ENCODE measurements at places on chromosomes 3 and 15.

- DNase-seq, result no peak
Measured at GRCh38 chr3:85801955-85802354, 843.2 kb downstream of the CADM2 start.

- peak; percentile 1 for DNase-seq
Measured at GRCh38 chr15:44501768-44502366, 35.1 kb upstream of the EIF3J start.

GRCh38 chr3:160660902-160661301 lies 16.1 kb upstream of the ARL14 start:
- DNase-seq, result no peak

DNA sequence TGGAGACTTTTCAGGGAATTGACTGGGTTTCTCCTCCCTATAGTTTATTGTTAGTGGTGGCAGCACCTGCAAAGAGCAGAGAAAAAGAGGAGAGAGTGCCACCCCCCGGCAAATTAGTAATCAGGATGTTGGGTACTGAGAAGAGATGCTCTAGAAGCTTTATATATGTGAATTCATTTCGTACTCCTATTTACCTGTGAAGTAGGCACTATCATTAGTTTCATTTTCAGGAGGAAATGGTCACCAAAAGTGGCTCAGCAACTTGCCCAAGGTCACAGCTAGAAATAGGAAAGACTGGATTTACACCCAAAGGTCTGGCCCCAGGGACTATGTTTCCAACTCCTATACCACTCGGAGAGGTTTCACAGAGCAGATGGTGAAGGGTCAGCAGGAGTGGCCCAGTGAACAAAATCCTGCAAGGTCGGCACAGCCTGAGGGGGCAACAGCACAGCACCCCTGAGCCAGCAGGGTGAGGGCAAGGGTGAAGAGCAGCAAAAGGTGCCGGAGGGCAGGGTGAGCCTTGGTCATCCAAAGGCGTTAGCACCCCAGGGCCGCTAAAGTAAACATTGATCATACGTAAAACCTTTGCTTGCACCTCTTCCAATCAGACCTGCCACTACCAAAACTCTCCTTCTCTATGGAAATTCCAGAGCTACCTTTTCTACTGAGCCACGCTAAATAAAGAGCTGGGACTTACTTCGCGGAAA lies 23.6 kb downstream of the VGLL4 start:
- no peak for DNase-seq

DNA sequence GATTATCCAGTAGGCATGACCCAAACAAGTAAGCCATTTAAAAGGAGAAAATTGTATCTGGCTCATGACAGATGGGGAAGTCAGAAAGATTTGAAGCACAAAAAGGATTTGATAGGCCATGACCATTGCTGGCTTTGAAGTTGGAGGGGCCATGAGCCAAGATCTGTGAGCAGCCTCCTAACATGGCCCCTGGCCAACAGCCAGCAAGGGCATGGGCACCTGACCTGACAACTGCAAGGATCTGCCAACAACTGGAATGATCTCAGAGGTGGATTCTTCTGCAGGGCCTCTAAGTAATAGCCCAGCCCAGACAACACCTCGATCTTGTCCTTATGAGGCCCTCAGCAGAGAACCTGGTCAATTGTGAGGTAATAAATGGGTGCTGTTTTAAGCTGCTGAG lies 93.0 kb downstream of the ARNT2 start:
- no peak for DNase-seq

GRCh38 chr3:76841747-76842146 lies 198.2 kb upstream of the ROBO2 start:
- DNase-seq, result no peak

DNA sequence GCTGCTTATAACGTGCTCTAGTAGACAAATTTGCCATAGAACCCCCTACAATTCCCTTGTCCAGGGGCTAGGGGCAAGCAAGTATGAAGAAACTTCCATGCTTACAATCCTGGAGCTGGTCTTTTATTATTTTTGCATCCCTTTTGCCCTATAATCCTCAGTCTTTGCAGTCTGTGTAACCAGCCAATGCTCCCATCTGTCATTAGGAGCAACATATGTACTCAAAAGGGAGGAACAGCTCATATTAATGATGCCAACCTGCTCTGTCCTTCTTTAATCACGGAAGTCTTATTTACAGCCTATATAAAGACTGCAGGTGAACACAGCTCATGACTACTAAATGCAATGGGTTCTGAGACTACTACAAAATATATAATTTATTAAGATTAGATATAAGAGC lies 263.3 kb downstream of the ZIC1 start:
- no peak for DNase-seq

DNA sequence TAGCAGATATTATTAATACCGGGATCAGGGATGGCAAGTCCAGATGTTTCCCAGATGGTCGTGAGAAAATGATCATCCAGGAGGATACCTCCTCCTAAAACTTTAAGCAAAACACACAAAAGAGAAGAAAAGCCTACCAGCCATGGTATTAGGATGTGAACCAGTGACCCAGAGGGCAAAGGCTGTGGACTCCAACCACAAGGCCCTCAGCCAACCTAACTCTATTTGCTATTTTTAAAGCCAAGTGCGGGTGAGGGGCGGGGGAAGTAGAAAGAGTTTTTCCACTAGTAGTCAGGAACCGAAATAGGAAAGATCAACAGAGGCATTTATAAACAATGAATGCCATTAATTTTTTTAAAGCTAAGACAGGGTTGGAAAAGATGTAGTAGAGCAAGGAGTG lies 77.4 kb downstream of the STAC start:
- no peak for DNase-seq

DNA sequence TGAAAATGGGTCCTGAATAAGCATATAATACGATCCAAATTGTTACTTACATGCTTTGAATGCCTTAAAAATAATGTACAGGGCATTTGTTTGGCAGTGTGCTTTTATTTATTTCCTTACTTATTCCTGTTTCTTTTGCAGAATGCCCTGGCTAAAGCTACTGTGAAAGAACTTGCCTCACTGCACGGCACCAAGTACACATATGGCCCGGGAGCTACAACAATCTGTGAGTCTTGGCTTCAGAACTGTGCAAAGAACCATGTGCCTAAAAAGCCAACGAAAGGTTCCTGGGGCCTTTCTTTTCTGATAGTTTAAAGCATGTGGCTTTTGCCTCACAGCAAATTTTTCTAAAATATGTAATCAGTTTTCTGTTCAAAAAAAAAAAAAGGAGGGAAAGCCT lies 7.8 kb upstream of the CPA3 start:
- DNase-seq, result no peak

DNA sequence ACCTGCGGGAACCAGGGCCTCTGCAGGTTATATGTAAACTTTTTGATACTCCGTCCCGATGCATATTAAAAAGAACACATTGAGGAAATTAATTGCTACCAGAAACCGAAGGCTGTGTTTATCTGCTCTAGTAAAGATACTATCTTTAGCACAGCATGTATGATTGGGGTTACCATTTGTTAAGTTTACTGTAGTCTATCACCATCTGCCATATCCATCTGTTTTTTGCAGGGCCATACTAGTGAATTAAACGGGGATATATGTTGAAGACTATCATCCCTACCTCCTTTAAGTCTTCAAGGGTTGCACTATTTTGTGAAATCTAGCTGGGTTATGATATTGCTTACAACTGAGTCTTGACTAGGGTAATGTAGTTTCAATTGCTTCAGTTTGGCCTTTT lies 597.0 kb downstream of the SQOR start:
- DNase-seq, result no peak

- DNase-seq, result no peak
Measured at GRCh38 chr15:58471348-58471747, 39.6 kb downstream of the LIPC start.

GRCh38 chr3:13014755-13015285 lies 58.4 kb downstream of the IQSEC1 start:
- no peak for DNase-seq

DNA sequence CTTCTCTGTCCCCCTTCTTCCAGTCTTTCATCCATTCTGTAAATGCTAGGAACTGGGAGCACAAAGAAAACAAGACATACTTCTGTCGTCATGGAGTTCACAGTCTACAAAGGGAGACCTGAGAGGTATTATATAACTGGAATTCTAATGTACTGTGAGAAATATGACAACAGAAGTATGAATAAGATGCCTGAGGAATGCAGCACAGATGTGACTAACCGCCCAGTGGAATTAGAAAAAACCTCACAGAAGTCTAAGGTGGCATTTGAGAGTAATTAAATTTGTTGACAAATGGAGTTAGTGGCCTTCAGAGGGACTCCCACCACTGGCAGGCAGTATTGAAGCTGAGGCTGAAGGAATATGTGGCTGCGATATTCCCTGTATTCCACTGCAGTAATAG lies 168.5 kb upstream of the FAM3D start:
- no peak for DNase-seq

GRCh38 chr3:152760591-152760990 lies 74.3 kb upstream of the P2RY1 start:
- DNase-seq, result no peak

DNA sequence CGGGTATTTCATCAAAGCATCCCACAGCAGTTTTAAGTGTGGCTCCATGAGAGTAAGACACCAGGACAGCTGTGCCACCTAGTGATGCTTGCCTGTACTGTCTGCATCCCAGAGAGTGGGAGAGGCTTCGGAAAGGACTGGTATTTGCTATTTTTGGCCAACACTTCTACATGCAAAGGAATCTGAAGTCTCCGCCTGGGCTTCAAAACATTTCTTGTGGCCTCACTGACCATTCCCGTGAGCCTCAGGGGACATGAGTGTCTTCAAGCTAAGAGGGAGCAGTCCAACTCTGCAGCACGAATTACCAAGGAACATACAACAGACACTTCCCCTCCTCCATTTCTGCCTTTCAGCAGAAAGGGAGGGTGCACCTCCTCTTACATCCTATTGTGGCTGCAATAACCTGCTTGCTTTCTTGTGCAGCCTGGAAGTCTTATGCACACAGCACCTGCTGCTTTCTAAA lies 177.5 kb downstream of the RORA start:
- no peak for DNase-seq

- DNase-seq, result peak; percentile 24
Measured at GRCh38 chr15:101542306-101543025, 53.0 kb upstream of the PCSK6 start.

- no peak for DNase-seq
Measured at GRCh38 chr3:111152496-111152895, 80.9 kb downstream of the NECTIN3 start.

- no peak for DNase-seq
Measured at GRCh38 chr15:67022587-67023105, 42.8 kb upstream of the SMAD3 start.

- DNase-seq, result no peak
Measured at GRCh38 chr3:45666757-45667431, 22.3 kb upstream of the SACM1L start.

- DNase-seq, result no peak
Measured at GRCh38 chr3:48402281-48402732, 27.6 kb downstream of the PLXNB1 start.

DNA sequence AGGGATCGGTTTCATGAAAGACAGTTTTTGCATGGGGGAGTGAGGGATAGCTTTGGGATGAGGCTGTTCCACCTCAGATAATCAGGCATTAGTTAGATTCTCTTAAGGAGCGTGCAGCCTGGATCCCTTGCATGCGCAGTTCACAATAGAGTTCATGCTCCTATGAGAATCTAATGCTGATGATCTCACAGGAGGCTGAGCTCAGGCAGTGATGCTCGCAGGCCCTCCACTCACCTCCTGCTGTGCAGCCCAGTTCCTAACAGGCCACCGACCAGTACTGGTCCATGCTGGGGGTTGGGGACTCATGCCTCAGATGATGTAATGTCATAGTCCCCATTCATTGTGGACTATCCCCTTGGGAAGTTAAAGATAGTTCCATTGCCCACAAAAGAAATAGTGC lies 255.8 kb downstream of the CACNA2D3 start:
- DNase-seq, result no peak

- no peak for DNase-seq
Measured at GRCh38 chr3:106510206-106510605, 641.4 kb upstream of the CBLB start.

GRCh38 chr3:122031123-122031468 lies 9.0 kb upstream of the ILDR1 start:
- no peak for DNase-seq
